ENCODE measurements at places on chromosomes 13 and 19.

GRCh38 chr13:112874751-112875300 is 94.2 kb upstream of the MCF2L start:
- DNase-seq, result no peak

DNA sequence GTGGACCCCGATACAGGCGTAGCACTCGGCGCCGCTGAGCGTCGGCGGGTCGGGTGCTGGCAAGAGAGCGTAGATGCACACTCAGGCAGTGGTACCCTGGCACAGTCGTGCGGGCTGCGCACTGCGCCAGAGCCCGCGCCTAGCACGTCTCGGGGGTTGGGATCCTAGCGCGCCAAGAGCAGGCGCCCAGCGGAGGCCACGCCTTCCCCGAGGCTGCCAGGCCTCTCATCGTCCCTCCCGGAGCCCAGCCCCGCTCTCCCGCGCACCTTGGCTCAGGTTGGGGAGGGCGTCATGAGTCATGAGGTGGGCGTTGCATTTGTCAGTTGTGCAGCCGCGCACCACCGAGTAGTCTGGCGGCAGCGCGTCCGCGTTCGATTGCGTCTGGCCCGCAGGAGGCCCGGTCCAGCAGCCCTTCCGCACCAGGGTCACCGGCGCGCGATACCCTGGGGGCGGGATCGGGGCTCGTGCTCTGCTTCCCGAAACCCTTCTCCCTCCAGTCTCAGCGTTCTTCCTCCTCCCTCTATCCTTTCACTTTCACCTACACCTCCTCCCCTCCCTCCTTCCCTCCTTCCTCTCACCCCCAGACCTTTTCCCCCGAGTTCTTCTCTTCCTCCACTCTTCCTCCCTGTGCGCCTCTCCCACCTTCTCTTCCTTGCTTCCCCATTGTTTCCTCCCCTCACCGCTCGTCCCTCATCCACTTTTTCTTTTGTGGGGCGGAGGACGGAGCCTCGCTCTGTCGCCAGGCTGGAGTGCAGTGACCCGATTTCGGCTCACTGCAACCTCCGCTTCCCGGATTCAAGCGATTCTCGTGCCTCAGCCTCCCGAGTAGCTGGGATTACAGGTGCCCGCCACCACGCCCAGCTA is 3.5 kb downstream of the LYPD5 start:
- DNase-seq, result no peak

GRCh38 chr13:52070929-52071523 is 46.5 kb downstream of the UTP14C start:
- peak; percentile 57 for DNase-seq

DNA sequence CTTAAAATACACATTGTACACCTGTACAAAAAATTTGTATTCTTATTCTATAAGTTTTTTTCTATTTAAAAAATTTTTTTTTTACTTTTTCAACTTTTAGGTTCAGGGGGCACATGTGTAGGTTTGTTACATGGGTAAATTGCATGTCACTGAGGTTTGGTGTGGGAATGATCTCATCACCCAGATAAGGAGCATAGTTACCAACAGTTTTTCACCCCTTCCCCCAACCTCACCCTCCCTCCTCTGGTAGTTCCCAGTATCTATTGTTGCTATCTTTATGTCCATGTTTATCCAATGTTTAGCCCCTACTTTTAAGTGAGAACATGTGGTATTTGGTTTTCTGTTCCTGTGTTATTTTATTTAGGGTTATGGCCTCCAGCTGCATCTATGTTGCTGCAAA is 89.9 kb downstream of the CDK8 start:
- no peak for DNase-seq

GRCh38 chr19:40502081-40502480 is 35.3 kb downstream of the SPTBN4 start:
- no peak for DNase-seq

GRCh38 chr13:57595775-57596174 is 35.8 kb upstream of the PCDH17 start:
- no peak for DNase-seq

DNA sequence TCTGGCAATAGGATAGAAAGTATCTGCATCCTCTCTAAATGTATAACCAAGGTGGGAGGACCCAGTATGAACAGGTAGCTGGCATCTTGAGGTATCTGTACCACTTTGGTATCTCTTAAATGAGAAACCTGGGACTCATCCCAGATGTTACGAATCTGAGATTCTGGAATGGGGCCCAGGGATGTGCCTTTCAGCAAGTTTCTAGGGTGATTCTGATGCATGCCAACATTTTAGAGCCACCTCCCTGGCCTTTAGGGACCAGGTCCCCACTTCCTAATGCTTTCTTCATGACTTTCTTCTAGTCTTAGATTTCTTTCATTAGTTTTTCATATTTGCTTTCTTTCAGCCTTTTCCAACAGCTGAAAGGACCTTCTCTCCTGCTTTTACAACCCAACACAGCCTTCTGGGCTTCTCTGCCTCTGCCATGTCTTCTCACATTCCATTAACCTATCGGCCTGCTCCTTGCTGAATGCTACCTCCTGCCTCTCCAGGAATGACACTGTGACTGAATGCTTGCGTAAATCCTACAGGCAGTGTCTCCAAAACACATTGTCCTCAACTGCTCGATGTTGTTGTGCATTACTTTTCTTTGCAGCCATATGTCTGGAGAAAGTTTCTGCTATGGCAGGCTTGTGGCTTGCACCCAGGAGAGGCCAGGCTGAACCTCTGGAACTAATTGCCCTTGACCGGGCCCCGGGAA is 284.0 kb downstream of the DNAJC15 start:
- no peak for DNase-seq

Measured in fibroblast of the aortic adventitia (primary cell).